ENCODE measurements at places on chromosomes 2 and 18. TPM values are rescaled to one million over a fixed set of nuclear protein-coding genes. Genes with fewer than 3 reads are reported as not detected.

GRCh38 chr2:26769089-26769761 is 5.1 kb downstream of the SLC35F6 start:
- no peak overlapping the region for H3K27ac ChIP-seq
- no peaks in the 10 kb centered on the region for H3K36me3 ChIP-seq
- H3K27me3 ChIP-seq = no peaks in the 10 kb centered on the region
- DNase-seq = no peak
- H3K4me1 ChIP-seq = peaks cover 71% of the 10 kb centered on the region
- H3K4me3 ChIP-seq = peak overlapping the region; percentile 56

GRCh38 chr2:119657466-119658145 is 21.4 kb upstream of the TMEM177 start:
- H3K4me3 ChIP-seq = no peak overlapping the region
- DNase-seq = no peak
- no peaks in the 10 kb centered on the region for H3K4me1 ChIP-seq
- peaks cover 6% of the 10 kb centered on the region for H3K27me3 ChIP-seq

DNA sequence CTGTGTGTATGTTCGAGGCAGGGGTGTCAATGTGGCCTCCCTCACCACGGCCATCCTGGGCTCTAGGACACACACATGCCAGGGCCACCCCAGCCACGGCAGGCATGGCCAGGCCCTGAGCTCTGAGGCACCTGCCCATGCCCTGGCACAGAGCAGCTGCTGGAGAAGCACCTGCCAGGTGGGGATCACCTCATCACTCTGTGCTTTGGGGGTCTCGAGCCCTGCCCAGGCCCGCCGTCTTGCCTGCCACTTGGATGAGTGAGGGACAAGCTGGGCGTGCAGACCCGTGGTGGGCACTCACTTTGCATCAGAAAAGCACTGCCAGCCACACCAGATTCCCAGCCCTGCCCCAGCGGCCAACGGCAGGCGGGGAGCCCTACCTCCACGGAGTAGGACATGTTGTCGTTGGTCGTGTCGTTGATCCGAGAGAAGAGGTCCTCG is 33.1 kb downstream of the KIF1A start:
- no peak overlapping the region for H3K27ac ChIP-seq
- no peaks in the 10 kb centered on the region for H3K4me1 ChIP-seq
- H3K36me3 ChIP-seq = no peaks in the 10 kb centered on the region
- no peak overlapping the region for H3K4me3 ChIP-seq

- no peaks in the 10 kb centered on the region for H3K36me3 ChIP-seq
- H3K27me3 ChIP-seq = no peaks in the 10 kb centered on the region
- peaks cover 16% of the 10 kb centered on the region for H3K4me1 ChIP-seq
- H3K4me3 ChIP-seq = no peak overlapping the region
- DNase-seq = no peak
These were observed 94.3 kb downstream of the MBD2 start for GRCh38 chr18:54130177-54130576.

GRCh38 chr2:38444247-38444646 is 67.2 kb upstream of the ATL2 start:
- no peak for DNase-seq
- H3K27ac ChIP-seq = no peak overlapping the region
- no peaks in the 10 kb centered on the region for H3K36me3 ChIP-seq
- peaks cover 7% of the 10 kb centered on the region for H3K4me1 ChIP-seq

DNA sequence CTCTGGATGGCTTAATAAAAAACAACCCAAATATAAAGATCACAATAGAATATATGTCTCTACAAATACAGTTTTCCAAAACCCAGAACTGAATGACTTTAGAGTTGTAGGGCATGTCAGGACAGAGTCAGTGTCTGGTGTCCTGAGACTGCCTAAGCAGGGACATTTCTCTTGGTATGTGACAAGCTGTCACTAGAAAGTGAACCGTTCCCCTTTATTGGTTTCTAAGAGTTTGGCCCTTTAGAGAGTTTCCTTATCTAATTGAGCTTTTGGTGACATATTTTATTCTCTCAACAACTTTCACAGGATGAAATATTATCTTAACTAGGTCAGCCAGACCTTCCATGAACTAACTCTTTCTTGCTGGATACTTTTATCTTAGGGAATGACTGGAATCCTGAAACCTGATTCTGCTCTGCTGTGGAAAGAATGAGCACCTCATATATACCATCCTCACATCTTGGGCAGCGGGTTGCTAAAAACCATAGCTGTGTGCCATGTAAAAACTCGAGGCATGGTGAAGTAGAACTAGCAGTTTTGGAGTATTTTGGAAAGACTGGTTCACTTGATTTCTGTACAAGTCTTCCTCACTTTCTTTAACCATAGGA is 54.8 kb downstream of the CAVIN2 start:
- no peak overlapping the region for H3K4me3 ChIP-seq
- H3K27ac ChIP-seq = no peak overlapping the region
- H3K27me3 ChIP-seq = peaks cover 13% of the 10 kb centered on the region

DNA sequence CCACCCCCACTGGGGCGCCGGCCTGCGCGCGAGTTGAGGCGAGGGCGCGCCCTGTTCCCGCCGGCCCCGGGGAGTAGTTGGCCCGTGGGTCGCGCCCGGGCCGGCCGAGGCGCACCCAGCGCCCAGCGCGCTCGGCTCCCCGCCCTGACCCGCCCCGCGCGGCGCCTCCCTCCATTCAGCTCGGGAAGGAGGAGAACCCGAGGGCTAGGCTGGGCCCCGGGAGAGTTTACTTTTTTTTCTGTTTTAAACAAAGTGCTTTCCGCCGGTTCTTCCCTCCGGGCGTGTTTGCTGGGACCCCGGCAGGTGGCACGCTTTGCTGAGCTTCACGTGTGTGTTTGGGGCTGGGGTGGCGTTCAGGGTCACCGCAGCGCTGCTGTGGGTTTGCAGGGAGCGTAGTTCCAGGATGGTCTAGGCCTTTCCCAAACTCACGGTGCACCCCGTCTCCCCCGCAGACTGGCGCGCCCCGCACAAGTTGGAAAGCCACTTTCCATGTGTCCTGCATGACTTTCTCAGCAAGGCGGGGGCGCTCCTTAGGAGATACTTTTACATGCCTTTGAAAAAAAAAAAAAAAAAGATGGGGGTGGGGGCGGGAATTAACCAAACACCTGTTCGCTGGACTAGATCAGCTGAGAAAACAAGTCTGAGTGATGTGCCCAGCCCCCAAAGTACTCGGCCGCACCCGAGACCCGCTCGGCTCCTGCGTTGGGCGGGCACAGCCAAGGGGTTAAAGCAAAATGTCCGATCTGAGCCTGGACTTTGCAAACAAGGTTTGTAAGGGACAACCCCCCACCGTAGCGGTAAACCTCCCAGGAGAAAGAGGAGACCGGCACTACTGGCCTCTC is 825 bp downstream of the ITGA6 start:
- no peaks in the 10 kb centered on the region for H3K36me3 ChIP-seq
- peaks cover 72% of the 10 kb centered on the region for H3K4me1 ChIP-seq
- peak overlapping the region; percentile 89 for H3K4me3 ChIP-seq
- peak; percentile 62 for DNase-seq

GRCh38 chr2:136582628-136583205 is 182.6 kb upstream of the THSD7B start:
- no peak overlapping the region for H3K27ac ChIP-seq
- H3K4me3 ChIP-seq = no peak overlapping the region
- peak; percentile 3 for DNase-seq

DNA sequence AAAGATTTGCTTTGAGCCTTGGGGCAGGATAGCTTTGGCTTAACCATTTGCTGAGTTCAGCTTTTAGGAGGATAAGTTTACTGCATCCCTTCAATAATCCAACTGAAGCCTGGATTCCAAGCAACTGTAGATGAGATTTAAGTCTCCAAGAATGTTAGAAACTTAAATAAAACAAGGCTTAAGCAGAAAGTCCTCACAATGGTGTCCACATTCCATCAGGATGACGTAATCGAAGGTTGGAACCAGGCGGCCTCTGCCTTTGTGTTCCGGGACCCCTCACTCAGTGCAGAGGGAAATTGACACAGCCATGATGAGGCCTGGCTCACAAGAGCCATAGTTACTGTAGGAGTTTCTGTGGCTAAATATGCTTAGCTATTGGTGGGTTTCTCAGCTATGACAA is 260.4 kb downstream of the LPIN1 start:
- H3K27ac ChIP-seq = no peak overlapping the region
- peaks cover 20% of the 10 kb centered on the region for H3K4me1 ChIP-seq
- H3K27me3 ChIP-seq = peaks cover 83% of the 10 kb centered on the region
- DNase-seq = no peak
- H3K36me3 ChIP-seq = no peaks in the 10 kb centered on the region
- no peak overlapping the region for H3K4me3 ChIP-seq

GRCh38 chr2:236352761-236353593 is 88.8 kb upstream of the ASB18 start:
- peaks cover 5% of the 10 kb centered on the region for H3K4me1 ChIP-seq
- H3K36me3 ChIP-seq = no peaks in the 10 kb centered on the region
- H3K4me3 ChIP-seq = no peak overlapping the region
- H3K27ac ChIP-seq = no peak overlapping the region

DNA sequence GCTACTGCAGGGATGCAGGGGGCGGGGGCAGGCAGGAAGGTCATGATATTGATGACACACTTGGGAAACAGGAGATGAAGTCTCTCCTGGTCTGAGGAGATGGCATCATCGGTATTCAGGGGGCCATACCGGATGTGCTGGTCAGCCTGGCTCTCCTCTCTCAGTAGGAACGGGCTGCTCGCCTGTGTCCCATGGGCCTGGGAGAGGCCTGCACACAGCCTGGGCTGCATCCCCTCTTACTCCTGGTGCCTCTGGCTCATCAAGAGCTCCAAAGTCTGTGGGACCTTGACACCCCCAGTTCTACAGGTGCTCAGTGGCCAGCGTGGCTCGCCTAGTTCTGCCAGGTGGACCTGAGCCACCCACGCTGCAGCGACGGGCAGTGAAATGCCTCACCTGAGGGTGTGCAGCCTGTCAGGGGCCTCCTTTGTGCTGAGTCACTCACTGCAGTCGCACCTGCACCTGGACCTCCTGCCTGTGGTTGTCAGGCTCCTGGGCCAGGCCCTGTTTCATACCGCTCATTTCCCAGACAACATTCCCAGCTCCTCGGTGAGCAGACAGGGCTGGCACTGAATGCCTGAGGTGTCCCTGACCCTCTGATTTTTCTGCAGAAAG is 18.6 kb upstream of the CNDP1 start:
- H3K4me1 ChIP-seq = no peaks in the 10 kb centered on the region
- no peak for DNase-seq
- H3K36me3 ChIP-seq = peaks cover 15% of the 10 kb centered on the region
- H3K4me3 ChIP-seq = no peak overlapping the region
- no peak overlapping the region for H3K27ac ChIP-seq
- H3K27me3 ChIP-seq = no peaks in the 10 kb centered on the region

DNA sequence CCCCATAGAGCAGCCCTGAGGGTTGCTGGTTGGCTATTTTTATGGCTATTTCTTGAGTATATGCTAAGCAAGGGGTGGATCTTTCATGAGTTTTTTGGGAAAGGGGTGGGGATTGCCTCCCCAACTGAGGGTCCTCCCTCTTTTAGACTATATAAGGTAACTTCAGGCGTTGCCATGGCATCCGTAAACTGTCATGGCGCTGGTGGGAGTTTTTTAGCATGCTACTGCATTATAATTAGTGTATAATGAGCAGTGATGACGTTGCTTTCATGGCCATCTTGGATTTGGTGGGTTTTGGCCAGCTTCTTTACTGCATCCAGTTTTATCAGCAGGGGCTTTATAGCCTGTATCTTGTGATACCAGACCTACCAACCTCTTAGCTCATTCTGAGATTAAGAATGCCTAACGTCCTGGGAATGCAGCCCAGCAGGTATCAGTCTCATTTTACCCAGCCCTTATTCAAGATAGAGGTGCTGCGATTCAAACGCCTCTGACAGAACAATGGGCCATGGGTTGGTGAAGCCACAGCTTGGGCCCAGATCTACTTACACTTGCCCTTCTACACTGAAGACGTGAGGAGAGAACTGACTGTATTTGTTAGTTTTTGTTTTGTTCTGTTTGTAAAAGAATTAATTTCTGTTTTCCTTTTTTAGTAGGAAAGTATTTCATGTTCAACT is 53.8 kb upstream of the TMEM163 start:
- DNase-seq = no peak
- no peak overlapping the region for H3K27ac ChIP-seq
- no peaks in the 10 kb centered on the region for H3K36me3 ChIP-seq
- H3K27me3 ChIP-seq = peaks cover 8% of the 10 kb centered on the region
- H3K4me1 ChIP-seq = peaks cover 16% of the 10 kb centered on the region

DNA sequence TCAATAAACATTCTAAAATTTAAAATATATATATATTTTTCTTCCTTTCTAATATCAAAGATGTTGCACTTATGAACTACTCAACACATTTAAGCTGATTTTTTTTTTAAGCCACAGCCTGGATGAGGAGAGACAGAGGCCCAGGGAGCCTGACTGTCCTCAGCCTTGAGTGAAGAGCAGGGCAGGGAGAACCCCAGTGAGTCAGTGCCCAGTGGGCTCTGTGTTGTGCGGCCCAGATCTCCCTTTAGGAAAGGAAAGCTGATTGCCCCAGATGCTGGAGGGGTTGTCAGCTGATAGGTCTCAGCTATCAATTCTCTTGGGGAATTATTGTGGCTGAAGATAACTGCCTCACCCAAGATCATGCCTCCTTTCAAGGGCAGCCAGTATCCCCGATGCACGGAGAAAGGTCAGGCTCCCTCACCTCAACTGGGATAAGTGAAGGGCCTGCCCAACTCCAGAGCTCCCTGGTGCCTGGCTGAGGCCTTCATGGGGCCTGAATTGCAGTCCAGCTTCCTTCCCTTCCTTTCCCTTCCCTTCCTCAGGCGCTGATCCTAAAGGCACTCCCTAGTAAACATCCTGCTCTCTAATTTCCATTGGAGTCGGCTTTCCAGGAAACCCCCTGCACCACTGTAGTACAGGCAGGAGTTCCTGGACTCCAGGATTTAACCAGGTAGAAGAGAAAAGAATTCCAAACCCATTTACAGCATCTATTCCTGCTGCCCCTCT is 106.9 kb upstream of the ATL2 start:
- H3K4me3 ChIP-seq = no peak overlapping the region
- H3K27ac ChIP-seq = no peak overlapping the region
- H3K4me1 ChIP-seq = no peaks in the 10 kb centered on the region

GRCh38 chr2:122469147-122469546 is 713.7 kb downstream of the TSN start:
- no peaks in the 10 kb centered on the region for H3K36me3 ChIP-seq
- no peak overlapping the region for H3K27ac ChIP-seq
- DNase-seq = no peak
- H3K4me3 ChIP-seq = no peak overlapping the region
- H3K27me3 ChIP-seq = no peaks in the 10 kb centered on the region
- H3K4me1 ChIP-seq = no peaks in the 10 kb centered on the region

The ESPNL gene
- total RNA-seq = 0.07 TPM

The WDR35 gene
- 4.7 TPM for total RNA-seq

The CXCR1 gene
- not detected for total RNA-seq

Data from activated T-cell treated with anti-CD3 and anti-CD28 coated beads, Interleukin-2, amount 50 U/mL, for 72 hours (primary cell).